Frontal cortex (tissue), 4 donors: ENCODE measurements at places on chromosomes 5 and 9. TPM values are rescaled to one million over a fixed set of nuclear protein-coding genes. Genes with fewer than 3 reads are reported as not detected.

- DNase-seq: no peak
Measured at GRCh38 chr5:81045389-81045807, 85.2 kb downstream of the RASGRF2 start.

DNA sequence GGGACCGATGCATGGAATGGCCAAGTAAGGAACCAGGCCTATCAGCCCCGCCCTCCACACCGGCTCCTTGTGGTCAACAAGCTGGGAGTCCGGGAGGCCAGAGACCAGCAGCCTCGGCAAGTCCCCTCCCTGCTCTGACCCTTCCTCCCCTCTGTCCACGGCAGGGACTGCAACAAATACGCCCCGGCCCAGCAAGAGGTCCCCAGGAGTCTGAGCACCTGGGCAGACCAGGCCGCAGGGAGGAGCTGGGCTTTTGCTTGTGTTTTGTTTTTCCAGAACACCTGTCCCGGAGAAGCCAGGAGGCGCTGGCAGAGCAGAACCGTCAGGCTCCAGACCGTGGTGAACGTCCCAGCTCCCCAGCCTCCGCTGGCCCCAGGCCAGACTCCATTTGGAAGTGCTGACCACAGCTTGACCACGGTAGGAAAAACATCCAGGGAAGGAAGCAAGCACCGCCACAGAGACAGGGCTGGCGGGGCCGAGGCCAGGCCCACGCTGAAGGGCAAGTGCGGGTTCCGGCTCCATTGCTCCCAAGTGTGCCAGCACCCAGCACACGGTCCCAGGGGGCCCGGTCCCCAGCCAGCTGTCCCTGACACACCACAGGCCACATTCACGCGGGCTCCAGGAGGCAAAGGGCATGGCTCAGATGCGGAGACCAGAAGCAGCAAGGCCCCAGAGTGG lies 56.7 kb downstream of the VAV2 start:
- no peak for DNase-seq

The SHB gene
- 12.2 TPM for total RNA-seq

The SLC45A2 gene
- 0.41 TPM for total RNA-seq

GRCh38 chr5:139094154-139095131 lies 103.7 kb downstream of the SIL1 start:
- DNase-seq: no peak

GRCh38 chr5:77928776-77929300 lies 152.7 kb upstream of the TBCA start:
- DNase-seq: no peak

DNA sequence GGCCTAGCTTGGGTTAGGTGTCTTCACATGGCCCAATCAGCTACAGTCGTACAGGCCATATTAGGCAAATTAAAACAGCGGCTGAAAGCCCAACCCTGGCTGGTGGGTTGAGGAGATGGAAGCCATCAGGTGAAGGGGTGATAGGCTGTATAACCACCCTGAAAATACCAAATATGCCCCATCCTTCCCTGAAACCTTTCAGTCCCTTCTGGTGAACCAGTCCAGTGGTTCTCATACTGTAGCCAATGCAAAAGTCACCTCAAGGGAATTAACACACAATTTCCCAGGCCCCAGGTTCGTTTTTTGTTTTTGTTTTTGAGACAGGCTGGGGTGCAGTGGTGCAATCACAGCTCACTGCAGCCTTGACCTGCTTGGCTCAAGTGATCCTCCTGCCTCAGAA lies 19.8 kb upstream of the KCNV2 start:
- no peak for DNase-seq

The MEGF10 gene
- total RNA-seq: 33.0 TPM

The LRRC19 gene
- total RNA-seq: not detected

DNA sequence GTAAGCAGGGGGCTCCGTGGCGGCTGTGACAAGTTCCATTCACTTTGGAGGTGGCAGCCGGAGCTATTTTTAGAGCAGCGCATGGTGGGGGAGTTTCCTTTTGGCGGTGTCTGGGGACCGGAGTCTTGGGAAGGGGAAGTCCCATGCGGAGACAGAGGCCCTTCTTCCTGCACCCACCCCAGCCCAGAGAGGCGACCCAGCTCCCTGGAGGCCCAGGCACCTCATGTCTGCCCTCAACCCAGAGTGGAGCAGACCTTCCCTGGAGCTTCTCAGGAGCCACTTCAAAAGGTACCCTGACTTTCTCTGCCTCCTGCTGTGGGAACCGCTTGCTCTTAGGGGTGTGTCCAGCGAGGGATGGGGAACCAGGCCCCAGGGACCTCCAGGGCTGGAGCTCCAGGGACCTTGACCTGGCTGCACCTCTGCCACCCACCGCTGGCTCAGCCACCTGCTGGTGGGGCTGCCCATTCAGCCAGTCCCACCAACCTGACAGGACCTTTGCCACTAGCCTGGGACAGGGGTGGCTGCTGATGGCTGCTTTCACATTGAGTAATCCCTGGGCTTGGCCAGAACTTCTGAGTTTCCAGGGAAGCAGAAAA lies 34.1 kb downstream of the NEK6 start:
- DNase-seq: no peak

The CCDC187 gene
- total RNA-seq: 0.41 TPM

- DNase-seq: no peak
Measured at GRCh38 chr9:28301281-28301680, 728.0 kb upstream of the C9orf72 start.

The TRIM36 gene
- total RNA-seq: 105 TPM

The GABRA6 gene
- under 0.01 TPM for total RNA-seq

DNA sequence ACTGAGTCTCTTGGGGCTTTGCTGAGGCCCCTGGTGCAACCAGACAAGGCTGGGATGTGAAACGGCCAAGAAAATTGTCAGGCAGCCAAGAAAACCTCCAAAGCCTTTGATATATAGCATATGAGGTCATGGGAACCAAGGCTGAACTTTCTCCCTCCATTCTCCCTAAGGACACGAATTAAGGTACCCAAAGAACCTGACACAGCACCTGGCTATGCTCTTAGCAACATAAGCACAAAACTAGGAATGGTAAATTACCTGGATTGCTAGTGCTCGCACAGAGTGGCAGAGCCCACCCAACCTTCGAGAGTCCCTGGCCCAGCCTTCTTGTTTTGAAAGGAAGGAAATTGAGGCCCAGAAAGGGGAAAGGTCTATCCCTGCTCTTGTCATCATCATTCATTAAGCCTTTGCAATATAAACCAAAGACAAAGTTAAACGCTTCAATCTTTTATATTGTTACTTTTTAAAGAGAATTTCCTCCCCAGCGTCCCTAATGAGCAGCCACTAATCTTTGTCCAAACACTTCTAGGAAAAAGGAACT lies 220.0 kb upstream of the NR4A3 start:
- no peak for DNase-seq

The TYRP1 gene
- 2.4 TPM for total RNA-seq

DNA sequence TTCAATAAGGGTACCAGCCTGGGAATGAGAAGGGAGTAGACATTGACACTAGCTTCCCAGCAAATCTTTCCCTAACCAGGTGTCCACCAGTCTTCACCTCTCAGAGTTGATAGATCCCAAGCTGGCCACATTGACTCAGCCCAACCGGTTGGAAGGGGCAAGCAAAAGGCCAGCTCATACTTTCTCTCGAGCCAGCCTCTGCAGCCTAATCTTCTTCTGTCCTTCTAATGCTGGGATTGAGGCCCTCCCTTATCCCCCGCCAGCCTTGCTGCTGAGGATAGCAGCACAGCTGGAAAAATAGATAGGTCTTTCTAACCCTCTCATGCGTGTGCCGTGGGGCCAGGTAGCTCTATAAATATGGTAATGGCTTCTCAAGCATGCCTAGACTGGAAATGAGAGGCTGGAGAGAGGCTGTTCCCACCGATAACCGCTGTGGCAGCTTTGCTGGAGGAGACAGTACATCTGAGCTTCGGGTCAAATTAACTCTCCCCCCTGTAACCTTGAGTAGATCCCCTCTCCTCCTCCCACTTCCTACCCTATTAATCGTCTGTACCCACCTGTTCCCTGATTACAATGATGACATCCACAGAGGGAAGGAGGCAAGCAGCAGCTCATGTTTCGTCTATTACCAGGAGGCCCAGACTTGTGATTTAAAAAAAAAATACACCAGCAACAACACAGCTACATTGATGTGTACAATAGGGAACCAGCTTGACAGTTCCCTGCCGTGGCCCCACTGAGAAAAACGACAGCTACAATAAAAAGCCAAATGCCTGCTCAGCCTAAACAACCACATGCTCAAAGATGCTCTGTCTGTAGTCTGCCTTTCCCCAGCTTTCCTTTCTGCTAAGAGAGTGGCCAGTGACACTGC lies 219.9 kb upstream of the BRINP1 start:
- no peak for DNase-seq

DNA sequence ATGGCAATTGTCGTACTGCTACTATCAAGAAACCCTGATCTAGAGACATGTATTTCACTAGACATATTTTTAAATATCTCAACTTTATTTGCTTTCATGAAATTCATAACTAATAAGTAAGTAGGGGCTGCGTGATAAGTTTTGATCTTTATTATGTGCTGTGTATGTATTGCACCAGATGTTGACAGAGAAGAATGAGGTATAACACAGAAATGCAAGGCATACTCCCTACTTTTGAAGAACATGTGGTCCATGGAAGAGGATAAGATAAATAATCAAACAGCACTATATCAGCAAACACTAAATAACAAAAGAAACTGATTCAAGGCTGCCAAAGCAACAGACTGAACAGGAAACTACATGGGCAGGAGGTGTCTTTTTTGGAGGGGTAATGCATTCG lies 60.9 kb downstream of the FREM1 start:
- no peak for DNase-seq

DNA sequence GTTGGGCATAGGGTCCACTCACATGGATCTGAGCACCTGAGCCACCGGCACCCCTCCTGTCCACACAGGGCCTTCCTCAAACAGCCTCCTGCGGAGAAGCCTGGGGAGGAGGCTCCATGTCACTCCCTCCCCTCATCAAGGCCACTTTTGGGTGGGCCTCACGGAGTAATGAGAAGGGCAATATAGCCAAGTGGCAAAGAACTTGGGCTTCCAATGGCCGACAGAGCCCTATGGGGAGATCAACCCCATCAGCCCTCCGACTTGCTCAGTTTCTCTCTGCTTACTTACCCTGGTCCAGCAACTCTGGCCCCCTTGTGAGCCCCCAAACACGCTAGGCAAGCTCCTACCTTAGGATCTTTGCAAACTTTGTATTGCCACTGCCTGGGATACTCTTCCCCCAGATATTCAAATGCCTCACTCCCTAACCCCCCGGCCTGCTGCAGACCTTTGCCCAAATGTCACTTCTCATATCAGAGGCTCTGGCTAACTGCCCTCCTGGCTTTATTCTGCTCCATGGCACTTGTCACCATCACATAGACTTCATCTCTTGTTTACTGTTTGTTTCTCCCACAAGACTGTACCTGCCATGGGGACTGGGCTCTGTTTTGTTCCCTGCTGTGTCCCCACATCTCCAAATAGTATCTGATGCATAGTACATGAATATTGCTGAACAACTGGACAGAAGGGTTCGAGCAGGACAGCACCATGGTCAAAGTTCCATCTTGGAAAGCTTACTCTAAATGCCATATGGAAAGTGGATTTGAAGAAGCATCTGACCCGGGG lies 220.8 kb downstream of the FSTL4 start:
- DNase-seq: no peak

The HMMR gene
- 2.9 TPM for total RNA-seq
